ENCODE measurements at places on chromosomes 1 and 21. TPM values are rescaled to one million over a fixed set of nuclear protein-coding genes. Genes with fewer than 3 reads are reported as not detected.

GRCh38 chr1:193408782-193409293 is 222.4 kb upstream of the B3GALT2 start:
- peak; percentile 69 for DNase-seq

- no peak for DNase-seq
These were observed 66.6 kb upstream of the DYNLT5 start for GRCh38 chr1:66685670-66686069.

DNA sequence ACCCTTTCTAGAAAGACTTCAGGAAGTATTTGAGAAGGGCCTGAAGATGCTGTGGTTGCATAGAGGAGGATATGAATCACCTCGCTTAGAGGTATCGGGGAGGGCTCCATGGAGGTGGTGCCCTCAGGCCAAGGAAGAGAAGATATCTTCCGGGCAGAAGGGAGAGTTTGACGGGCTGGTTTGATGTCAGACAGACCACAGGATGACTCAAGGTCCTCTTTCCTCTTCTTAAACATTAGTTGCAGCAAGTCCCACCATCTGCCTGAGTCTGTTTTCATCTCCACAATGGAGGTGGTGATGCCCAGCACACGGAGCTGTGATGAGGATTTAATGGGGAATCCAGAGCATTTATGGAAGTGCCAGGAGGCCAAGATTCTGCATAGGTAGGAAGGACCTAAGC is 25.1 kb upstream of the RUNX3 start:
- DNase-seq = peak; percentile 69

The SNRNP40 gene
- 80.0 TPM for total RNA-seq

The SEC16B gene
- total RNA-seq = 0.82 TPM

The FAM110D gene
- not detected for total RNA-seq

GRCh38 chr1:108591466-108591865 is 31.6 kb downstream of the EEIG2 start:
- no peak for DNase-seq

The UTP25 gene
- 3.7 TPM for total RNA-seq

The GBP4 gene
- total RNA-seq = 0.56 TPM

The PCSK9 gene
- total RNA-seq = 0.03 TPM

GRCh38 chr1:181588631-181589030 is 105.3 kb downstream of the CACNA1E start:
- no peak for DNase-seq

- DNase-seq = peak; percentile 96
These were observed 1.2 kb downstream of the HHIPL2 start for GRCh38 chr1:222546548-222547259.

DNA sequence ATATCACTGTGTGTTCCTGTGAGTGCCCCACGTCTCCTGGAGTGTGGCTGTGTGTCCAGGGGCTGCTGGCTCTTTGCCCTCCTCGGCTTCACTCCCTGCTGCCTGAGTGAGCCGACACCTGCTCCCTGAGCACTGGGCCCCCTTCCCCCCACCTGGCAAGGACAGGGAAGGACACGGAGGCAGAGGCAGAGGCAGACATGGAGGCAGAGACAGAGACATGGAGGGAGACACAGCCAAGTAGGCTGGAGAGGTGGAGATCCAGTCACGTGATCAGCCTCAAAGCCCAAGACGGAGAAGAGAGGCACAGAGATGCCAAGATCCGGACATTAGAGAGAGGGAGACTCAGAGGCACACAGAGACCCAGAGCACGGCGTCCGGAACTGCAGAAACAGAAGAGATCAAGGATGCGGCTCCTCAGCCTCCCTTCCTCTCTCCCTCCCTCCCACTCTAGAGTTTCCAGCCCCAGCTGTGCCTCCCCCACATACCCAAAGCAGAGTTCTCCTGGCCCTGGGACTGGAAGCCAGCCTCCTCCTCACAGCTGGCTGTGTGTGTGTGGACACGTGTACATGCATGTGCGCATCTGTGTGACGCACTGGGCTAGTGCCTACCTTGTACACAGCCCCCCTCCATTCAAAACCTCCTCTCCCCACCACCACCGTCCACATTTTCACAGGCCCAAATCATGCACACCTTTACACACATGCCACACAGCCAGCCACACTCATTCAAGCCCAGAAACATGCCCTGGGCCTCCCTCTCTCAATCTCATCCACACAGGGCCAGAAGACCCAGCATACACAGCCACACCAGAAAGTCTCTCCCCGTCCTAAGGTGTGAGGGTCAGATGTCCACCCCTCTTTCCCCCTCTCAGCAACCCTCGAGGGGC is 39.1 kb upstream of the WASF2 start:
- DNase-seq = no peak

- no peak for DNase-seq
These were observed 29.9 kb downstream of the KRTAP10-1 start for GRCh38 chr21:44510109-44510507.

- DNase-seq = peak; percentile 72
These were observed 2.4 kb downstream of the ARID1A start for GRCh38 chr1:26697978-26698849.

- DNase-seq = no peak
These were observed 16.3 kb upstream of the DNAJC6 start for GRCh38 chr1:65292861-65293593.

GRCh38 chr1:156241311-156241811 is 623 bp upstream of the BGLAP start:
- no peak for DNase-seq

DNA sequence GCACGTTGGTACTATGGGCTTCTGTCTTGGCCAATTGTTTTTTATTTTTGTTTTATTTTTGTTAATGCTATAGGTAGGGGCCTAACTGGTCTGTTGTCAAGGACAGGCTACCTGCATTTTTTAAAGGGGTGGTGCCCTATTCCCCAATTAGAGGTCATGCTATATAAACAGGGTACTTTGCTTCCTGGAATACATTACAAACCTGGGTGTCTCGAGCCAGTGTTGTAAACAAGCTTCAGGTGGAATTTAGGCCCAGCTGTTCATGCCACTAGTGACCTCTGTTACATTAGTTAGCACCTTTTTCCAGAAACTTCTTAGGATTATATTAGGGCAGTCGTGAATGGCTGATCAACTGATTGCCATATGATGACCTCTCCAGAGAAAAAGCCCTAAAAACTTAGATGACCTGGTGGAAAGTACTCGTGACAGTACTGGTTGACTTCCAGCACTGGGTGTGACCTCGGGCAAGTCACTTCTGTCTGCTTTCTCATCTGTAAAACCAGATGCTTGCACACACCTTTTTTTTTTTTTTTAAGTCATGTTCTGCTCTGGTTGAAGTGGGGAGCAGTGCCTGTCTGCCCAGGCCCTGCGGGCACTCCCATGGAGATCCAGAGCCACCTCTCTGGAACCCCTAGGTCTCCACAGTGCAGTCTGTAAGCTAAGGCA is 46.5 kb downstream of the ELK4 start:
- DNase-seq = no peak

DNA sequence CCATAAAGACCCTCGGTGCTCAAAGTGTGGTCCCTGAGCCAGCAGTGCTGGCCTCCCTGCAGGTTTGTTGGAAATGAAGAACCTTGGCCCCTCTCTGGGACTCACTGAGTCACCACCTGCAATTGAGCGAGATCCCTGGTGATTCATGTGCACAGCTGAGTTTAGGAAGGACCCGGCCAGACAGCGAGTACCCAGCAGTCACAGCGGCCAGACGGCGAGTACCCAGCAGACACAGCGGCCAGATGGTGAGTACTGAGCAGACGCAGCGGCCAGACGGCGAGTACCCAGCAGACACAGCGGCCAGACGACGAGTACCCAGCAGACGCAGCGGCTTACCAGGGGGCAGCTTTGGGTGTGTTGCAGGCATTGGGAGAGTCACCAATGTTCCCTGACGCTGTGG is 123.8 kb downstream of the PRDM16 start:
- DNase-seq = no peak

DNA sequence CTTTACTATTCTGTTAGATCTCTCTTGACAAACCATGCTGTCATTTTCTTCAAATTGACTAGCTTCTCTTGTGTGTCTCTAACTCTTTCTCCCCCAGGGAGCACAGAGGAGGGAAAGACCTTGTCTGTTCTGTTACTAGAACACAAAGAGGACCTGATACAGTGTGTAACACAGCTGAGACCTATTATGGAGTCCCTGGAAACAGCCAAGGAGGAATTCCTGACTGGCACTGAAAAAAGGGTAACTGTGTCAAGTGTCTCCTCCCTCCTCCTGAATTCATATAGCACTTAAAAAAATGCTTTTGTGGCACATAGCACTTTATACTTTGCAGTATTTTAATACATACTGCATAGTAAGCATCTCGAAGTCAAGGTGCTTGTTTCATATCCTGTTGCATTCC is 50.6 kb downstream of the ZBTB40 start:
- DNase-seq = no peak

- DNase-seq = no peak
These were observed 3.9 kb downstream of the ZBTB8B start for GRCh38 chr1:32468791-32469190.

GRCh38 chr1:42680055-42680454 is 2.2 kb upstream of the YBX1 start:
- no peak for DNase-seq

DNA sequence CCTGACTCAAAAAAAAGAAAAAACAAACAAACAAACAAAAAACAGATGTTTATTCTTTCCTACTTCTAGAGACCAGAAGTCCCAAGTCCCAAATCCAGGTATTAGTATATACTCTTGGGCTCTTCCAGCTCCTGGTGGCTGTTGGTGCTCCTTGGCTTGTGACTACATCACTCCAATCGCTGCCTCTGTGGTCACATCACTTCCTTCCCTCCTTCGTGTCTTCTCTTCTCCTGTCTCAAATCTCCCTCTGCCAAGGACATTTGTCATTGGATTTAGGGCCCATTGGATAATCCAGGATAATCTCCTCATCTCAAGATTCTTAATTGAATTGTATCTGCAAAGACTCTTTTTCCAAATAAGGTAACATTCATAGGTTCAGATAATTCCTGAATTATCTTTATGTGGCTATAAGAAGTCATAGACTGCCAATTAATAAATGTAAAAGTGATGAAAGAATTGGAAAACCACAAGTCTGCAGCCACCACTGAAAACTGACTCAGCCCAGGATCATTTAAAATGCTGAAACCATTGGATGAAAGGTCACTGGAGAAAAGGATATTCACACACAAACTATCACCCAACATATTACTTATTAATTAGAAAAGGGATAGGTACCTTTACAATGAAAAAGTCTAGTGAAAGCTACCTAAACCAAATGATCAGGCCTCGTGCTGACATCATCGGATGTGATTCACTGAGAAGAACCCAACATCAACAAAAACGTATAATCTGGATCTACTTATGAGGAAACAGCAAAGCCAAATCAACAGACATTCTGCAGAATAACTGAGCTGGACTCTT is 67.1 kb downstream of the ZNF281 start:
- no peak for DNase-seq

DNA sequence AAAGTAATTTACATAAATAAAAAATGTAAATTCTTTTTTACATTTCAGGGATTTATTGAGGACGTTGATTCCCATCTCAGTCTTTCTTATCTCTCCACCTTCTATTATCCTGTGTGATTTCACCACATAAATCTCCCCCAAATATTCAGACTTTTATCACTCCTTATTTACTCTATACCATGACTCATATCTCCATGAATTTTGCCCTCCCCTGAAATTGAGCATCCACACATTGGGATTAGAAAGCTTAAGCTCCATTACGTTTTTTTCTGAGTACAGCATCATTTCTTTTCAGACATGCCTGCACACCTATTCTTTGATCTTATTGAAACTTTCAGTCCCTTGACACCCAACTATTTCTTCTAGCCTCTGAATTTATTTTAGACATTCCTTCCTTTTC is 111.2 kb downstream of the IFI44 start:
- no peak for DNase-seq

- peak; percentile 22 for DNase-seq
These were observed 158.8 kb downstream of the CLIC6 start for GRCh38 chr21:34827445-34828235.

Measured in SJSA1 (cell line).